ENCODE measurements at places on chromosomes 16 and 17. TPM values are rescaled to one million over a fixed set of nuclear protein-coding genes. Genes with fewer than 3 reads are reported as not detected.

The SLC47A1 gene
- total RNA-seq = 1.3 TPM

GRCh38 chr16:30509081-30509765, 17.1 kb downstream of the ZNF768 start:
- DNase-seq = no peak

DNA sequence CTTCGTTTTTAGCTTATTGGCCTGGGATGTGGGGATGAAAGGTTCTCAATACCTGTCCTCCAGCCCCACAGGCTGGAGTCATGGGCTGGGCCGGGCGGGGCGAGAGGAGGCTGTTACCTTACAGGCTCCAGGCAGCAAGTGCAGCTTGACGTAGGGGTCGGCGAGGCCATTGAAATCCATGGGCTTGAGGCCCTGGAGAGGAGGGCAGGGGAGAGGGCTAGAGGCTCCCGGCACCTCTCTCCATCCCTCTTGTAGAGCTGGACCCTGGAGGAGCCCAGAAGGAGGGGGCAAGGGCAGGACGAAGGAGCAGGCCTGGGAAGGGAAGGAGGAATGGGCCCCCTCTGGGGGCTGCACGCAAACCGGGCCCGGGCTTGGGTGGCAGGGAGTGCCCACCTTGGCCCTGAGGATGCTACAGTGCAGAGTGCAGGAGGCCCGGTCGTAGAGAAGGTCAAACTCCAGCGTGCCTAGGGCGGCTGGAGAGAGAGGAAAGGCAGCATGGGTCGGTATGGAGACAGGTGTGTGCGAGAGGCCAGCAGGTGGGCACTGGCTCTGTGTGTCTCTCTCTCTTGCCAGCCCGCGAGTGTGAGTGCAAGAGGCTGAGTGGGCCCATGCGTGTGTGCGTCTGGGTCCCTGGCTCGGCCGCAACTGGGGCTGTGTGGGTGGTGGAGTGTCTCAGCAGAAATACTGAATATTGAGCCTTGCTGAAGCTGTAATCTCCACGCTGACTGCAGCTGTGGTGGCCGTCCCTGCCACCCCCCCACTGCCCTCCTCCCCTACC, 1.6 kb downstream of the DOC2A start:
- no peak for DNase-seq

The NAGS gene
- total RNA-seq = 1.0 TPM

Measured in PC-9 (cell line).